Suprapubic skin (tissue), 4 donors: ENCODE measurements at places on chromosomes 3 and 15.

DNA sequence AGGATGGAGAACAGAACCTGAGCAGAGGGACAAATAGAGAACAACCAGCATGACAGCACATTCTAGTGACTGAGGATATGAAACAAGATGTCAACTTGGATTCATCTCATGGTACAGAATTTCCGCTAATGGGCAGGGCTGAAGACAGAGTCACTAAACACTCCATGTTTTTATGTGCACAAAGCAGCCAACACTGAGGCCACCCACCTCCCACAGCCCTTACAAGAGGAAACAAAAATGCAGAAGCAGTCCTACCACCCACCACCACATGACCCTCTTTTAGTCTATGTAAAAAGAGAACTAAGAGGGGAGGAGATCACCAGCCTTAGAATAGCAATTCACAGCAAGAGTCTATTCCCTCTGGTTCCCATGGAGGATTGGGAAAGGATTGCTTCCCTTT is 131.4 kb upstream of the UBE2E2 start:
- no peak for DNase-seq

- peak; percentile 71 for DNase-seq
Observed at GRCh38 chr3:149536429-149536828, 61.9 kb downstream of the TM4SF4 start.

GRCh38 chr3:125148016-125148812 is 64.3 kb downstream of the SLC12A8 start:
- DNase-seq = no peak

DNA sequence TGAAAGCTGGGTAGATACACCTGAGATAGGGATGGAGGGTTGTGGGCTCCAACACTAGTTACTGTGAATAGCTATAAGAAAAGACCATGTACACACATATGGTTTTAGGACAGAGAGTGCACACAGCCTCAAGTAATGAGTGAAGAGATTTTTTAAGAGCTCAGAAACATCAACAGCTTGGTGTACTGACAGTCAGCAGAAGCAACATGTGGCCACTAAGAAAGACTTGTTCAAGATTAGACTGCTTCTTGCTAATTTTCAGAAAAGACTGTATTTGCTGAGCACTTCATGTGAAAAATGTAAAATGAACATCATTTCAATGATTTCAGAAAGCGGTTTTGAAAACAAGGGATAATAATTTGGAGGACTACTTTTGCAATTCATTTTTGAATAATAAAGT is 10.3 kb downstream of the ANKRD28 start:
- DNase-seq = no peak

DNA sequence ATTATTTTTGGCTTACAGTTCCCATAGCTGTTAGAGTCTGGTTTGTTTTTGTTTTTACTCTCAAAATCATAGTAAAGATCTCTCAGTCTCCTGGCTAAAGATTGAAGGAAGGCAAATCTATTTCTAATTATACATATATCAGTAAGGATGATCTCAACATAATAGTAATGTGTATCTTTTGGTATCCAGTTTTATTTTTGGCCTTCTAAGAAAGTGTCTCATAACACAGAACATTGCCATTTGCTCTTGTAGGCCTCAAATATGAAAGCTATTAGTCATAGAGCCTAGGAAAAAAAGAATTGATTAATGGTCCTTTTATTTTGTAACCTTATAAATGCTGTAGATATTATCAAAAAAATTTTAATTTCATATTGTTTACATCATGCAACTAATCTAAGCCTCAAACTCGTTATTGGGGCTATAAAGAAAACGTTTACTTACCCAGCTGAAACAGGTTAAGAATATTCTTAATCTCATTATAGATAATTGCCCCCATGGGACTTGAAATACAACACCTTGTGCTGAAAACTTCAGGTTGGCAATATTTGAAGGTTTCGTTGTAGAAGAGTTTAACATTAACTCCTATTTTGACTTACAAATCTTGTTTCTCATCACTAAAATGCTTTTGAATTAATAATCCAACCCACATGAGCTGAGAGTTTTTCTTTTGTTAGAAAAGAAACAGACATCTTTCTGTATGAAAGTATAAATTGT is 16.7 kb downstream of the FBXO45 start:
- DNase-seq = no peak
